ENCODE measurements at places on chromosomes 11 and 22.

- no peak for DNase-seq
Observed at GRCh38 chr11:16924462-16924825, 89.8 kb downstream of the PLEKHA7 start.

DNA sequence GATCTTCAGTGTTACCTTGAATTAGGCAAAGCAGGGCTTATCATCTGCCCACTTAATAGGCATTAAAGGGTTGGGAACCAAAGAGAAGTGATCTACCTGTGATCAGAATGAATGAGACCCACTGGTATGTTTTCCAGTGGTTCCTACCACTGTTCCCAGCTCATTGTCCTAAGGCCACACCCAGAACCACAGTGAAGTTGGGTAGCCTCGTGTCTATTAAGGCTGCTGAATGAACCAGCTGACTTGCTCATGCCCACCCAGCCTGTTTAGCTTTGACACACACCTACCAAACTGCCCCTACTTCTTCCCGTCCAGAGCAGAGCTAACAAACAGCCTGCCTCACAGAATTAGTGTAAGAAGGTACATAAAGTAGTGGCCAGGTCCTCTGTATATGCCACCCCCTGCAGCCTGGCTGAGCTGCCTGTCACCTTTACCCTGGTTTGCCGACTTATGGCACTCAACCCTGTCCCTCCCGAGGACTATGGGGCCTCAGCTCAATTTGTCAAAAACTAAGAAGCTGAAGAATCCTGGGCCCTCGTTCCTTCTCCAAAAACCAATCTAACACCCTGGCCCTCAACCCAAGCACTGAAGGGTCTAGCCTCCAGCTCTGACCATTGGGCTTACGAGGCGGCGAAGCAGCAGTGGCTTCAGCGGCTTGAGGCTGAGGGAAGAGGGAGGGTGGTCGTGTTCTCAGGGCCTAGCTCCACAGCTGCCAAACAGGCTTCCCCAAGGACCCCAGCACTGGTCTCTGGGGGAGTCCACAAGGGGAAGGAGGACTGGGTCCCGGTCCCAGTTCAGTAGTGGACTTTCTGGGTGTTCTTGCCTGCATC, 9.8 kb downstream of the UCP2 start:
- no peak for DNase-seq

- no peak for DNase-seq
Observed at GRCh38 chr11:7046474-7047175, 26.3 kb downstream of the NLRP14 start.

- DNase-seq: no peak
Observed at GRCh38 chr11:26839911-26840698, 118.2 kb upstream of the SLC5A12 start.

DNA sequence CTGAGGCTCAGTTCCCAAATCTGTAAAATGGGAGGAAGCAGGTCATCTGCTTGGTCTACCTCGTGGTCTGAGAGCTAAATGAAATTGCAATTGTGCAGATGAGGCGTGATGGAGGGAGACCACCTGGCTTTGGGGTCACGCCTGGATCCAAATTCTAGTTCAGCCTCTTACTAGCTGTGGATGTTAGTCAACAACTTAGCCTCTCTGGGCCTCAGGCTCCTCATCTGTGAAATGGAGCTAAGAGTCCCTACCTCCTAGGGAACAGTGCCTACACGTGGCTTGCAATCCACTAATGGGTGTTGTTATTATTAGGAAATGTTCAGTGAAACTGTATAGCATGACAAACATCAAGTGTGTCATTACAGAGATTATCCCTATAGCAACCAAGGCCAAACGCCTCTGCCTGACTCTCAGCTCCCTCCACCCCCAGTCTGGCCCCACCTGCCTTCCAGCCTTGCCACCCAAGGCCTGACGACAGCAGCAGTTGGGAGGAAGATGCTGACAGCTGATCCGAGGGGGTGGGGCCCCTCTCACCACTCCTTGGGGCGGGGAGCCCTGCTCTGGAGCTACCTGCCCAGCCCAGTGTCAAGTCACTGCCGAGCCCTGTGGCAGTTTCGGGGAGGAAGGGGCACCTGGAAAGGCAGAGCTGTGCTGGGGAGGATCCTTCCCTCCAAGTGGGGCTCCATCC, 1.7 kb upstream of the RHOD start:
- no peak for DNase-seq

DNA sequence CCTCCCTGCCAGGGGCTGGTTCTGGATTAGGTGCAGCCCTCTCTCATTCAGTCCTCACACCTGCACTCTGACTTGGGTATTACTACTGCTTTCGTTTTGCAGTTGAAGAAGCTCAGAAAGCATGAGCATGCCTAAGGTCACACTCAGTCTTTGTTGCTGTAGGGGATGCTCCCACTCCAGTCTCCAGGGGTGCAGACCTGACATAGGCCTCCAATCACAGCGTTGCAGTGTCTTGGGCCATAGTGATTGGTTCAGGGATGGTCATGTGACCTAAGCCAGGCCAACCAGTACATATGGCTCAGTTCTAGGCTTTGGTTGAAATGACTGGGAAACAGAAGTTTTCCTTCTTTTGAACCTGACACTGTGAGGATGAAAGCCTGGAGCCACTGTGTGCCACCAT, 61.7 kb downstream of the FBXO7 start:
- no peak for DNase-seq

GRCh38 chr22:29004647-29005371, 56.8 kb downstream of the C22orf31 start:
- DNase-seq: no peak

DNA sequence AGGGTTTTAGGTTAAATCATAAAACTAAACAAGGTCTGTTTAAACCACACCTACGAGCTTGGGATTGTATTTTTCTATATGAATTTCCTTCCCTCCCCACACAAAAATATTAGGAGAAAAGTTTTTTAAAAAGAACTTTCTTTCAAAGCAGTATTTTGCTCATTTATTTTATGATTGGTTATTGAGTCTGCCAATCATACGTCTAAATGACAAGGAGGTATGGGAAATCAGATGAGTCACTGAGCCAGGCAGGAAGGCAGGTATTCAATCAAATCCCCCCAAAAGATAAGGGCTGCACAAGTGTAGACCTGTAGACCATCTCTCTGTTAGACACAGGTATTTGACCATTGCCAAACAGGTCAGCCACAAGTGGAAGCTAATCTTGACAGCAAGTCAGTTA, 440.1 kb upstream of the CCDC90B start:
- DNase-seq: no peak

DNA sequence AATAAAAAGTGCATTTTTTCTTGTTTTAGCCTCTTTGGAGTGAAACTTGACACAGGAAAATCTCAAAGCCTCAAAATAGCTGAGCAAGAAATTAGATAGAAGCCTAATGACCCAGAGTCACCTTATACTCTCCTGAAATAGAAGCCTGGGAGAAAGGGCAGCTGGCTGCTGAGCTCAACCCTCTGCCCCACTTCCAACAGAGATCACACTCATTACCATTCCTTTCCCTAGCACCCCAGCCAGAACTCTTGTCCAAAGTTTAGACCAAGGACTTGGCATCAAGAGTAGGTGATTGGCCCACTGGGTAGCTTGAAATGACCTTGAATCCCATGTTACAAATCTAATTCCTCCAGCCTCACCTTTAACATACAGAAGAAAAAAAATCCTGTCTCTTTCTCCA, 62.7 kb upstream of the AMOTL1 start:
- DNase-seq: no peak

- no peak for DNase-seq
Observed at GRCh38 chr22:21651521-21652009, 9.5 kb downstream of the SDF2L1 start.

DNA sequence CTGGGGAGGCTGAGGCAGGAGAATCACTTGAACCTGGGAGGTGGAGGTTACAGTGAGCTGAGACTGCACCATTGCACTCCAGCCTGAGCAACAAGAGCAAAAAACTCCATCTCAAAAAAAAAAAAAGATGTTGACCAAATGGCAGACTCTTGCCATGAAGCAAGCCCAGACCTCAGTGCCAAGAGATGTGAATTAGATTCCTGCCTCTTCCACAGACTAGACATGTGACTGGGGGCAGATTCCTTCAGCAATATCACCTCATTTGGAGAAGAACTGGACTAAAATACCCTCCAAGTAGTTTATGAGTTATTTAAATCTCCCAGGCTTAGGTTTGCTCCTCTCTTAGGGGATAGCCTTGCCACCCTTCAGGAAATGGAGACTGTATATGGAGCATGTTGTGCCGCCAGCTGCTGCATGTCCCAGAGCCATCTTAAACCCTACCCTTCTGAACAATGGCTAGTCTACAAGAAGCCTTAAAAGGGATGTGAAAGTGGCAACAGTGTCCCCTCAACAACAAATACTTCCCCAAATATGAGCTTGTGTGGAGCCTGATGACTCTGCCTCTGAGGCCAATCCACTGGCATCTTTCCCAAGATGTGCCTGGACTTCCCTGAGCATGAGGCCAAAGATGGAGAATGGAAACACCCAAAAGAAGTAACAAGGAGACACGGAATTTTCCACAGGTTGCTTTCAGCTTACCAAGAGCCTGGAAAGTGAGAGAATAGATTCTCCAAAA, 763 bp upstream of the MS4A7 start:
- DNase-seq: no peak

GRCh38 chr11:19724765-19725164, 12.1 kb downstream of the NAV2 start:
- no peak for DNase-seq

- DNase-seq: no peak
Observed at GRCh38 chr11:25349537-25349936, 852.7 kb downstream of the LUZP2 start.

GRCh38 chr22:20148414-20148813, 2.4 kb downstream of the CCDC188 start:
- DNase-seq: no peak

DNA sequence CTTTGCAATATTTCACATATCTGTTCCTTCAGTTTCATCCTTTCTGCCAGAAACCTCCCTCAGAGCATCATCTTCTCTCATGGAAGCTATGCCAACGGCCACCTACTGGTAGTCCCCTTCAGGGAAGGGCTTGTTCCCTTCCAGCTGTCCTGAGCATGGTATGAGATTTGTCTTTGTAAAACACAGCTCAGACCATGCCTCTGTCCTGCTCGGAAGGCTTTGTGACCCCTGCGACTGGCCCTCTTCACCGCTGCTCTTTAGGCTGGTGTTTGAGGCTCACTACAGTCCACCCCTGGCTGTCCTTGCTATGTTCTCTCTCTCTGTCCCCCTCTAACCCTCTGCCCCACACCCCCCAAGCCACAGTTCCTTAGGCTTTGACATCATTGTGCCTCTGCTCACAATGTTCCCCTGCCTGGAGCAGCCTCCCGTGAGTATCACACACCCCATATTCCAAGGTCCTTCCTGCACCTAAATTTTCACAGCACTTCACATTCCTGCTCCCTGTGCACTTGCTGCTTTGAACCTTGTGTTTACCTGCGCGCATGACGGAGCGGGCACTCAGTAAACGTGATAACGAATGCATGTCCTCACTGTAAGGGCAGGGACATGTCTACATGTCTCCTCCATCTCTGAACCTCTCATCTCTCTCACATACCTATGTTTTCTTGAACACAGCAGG, 24.0 kb upstream of the ACER3 start:
- DNase-seq: no peak

GRCh38 chr11:35477901-35478300, 47.5 kb downstream of the PAMR1 start:
- no peak for DNase-seq

- DNase-seq: no peak
Observed at GRCh38 chr11:67098799-67099429, 20.1 kb upstream of the KDM2A start.

- peak; percentile 41 for DNase-seq
Observed at GRCh38 chr11:34356913-34357700, 703 bp downstream of the ABTB2 start.

GRCh38 chr11:1782831-1783724, 19.4 kb upstream of the CTSD start:
- DNase-seq: no peak

DNA sequence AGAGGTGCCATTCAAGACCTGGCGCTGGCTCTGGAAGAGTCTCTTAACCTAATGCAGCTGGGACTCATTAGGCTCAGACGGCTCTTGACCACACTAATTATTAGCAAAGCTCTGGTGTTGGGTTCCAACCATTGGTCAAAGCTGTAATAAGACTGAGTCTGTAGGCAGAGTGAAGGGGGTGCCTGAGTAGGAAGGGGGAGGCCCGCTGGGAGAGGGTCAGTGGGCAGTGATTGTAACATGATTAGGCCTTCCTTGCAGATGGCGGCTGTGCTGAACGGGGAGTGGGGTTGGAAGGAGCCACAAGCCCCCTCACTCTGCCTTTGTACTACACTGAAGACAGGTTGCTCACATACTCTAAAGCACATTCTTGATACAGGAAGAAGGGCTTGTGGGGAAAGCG, 5.2 kb downstream of the SRPRA start:
- no peak for DNase-seq

DNA sequence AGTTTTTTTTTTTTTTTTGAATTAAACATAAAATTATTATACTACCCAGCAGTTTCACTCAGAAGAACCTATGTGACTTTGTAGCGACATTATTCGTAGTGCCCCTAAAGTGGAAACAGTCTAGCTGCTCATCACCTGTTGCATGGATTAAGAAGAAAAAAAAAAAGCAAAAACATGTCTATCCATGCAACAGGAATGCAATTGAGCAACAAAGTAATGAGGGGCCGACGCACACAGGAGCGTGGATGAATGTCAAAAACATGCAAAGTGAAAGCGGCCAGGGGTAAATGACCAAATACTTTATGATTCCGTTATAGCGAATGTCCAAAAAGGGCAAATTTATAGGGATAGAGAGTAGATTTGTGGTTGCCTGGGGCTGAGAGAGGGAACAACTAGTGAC, 16.3 kb downstream of the MYO18B start:
- no peak for DNase-seq

- no peak for DNase-seq
Observed at GRCh38 chr11:21630934-21631478, 561.9 kb upstream of the ANO5 start.

- no peak for DNase-seq
Observed at GRCh38 chr11:36377759-36378564, 81.9 kb downstream of the PRR5L start.

Measured in activated CD4-positive, alpha-beta T cell treated with anti-CD3 and anti-CD28 coated beads for 4 hours (primary cell).